ENCODE measurements at places on chromosomes 1 and 21. TPM values are rescaled to one million over a fixed set of nuclear protein-coding genes. Genes with fewer than 3 reads are reported as not detected.

The TFF3 gene
- polyA plus RNA-seq: 2.5 TPM

The FAM72C gene
- polyA plus RNA-seq: 1.4 TPM

The LCE6A gene
- not detected for polyA plus RNA-seq

The KIF14 gene
- polyA plus RNA-seq: 3.1 TPM
